ENCODE measurements at places on chromosomes 2 and 18.

GRCh38 chr18:62264984-62265383 is 60.1 kb upstream of the TNFRSF11A start:
- no peak for DNase-seq

GRCh38 chr2:109380502-109381326 is 233.1 kb downstream of the SEPTIN10 start:
- no peak for DNase-seq

- no peak for DNase-seq
Measured at GRCh38 chr2:9675415-9676351, 44.9 kb upstream of the YWHAQ start.

DNA sequence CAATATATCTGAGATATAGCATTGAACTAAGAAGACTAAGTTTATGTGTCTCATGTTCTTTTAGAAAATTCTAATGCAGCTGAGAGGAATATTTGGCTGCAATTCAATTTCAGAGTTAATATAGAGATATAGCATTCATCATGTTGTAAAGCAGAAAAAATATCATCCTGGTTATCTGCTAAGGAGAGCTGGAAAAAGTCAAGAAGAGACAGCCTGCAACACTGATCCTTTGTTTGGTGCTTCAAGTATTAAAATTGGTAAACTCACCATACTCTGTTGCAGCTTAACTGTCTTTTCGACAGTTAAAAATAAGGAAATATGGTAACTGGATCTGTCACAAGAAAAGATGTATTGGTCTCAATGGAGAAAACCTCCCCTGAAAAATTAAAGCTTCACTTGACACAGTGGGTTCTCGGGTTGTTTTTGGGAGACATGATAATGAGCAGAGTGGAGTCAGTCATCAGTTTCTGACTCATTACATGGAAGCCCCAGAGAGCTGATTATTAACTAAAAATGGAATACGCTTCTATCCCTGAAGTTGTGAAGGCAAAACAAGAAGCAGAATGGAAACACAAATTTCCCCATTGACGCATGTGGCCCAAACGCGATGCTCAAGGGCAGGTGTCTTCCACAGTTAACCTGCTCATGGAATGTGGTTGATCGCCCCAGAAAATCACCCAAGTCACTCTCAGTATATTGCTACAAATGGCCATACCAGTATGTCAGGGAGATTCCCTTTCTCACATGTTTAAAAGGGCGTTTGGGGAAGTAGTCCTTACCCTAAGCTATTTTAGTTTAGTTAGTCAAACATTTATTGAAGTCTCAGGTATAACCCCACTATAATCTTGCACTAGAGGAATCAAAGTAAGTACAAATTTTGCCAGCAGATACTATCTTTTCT is 8.2 kb downstream of the BCL2 start:
- no peak for DNase-seq

- no peak for DNase-seq
Measured at GRCh38 chr2:41782306-41783158, 265.3 kb upstream of the PKDCC start.
